Left ventricle myocardium inferior (tissue), 1 donor: ENCODE measurements at places on chromosomes 16 and 17. TPM values are rescaled to one million over a fixed set of nuclear protein-coding genes. Genes with fewer than 3 reads are reported as not detected.

GRCh38 chr17:17781591-17782496 lies 54.9 kb downstream of the SREBF1 start:
- peak; percentile 85 for DNase-seq

The CDH3 gene
- total RNA-seq, result 0.08 TPM

GRCh38 chr17:75346906-75347305 lies 57.7 kb upstream of the SLC25A19 start:
- DNase-seq, result no peak

- no peak for DNase-seq
Observed at GRCh38 chr17:73783945-73784603, 139.8 kb upstream of the SDK2 start.

DNA sequence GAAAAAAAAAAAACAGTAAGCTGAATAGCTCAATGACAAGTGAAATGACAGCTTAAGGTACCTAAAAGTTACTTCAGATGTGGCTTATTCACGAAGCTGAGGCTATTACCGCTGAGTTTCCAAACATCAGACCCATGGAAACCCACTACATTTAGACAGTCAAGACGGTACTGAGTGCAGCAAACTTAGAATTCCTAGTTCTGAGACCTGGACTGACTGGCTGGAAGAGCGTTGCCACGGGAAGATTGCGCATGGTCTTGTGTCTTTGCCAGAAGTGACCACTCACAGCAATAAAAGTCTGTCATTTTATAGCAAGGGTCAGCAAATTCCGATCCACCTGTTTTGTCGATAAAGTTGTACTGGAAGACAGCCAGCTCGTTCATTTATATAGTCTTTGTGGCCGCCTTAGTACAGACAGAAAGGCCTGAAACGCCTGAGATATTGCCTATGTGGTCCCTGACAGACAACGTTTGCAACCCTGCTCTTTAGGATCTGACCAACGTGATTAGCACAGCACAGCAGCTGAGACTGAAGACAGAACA lies 19.2 kb downstream of the LITAFD start:
- DNase-seq, result no peak

The CDRT15L2 gene
- total RNA-seq, result not detected

The PLK1 gene
- total RNA-seq, result 1.2 TPM

- DNase-seq, result no peak
Observed at GRCh38 chr17:21352221-21352980, 23.8 kb upstream of the KCNJ12 start.

DNA sequence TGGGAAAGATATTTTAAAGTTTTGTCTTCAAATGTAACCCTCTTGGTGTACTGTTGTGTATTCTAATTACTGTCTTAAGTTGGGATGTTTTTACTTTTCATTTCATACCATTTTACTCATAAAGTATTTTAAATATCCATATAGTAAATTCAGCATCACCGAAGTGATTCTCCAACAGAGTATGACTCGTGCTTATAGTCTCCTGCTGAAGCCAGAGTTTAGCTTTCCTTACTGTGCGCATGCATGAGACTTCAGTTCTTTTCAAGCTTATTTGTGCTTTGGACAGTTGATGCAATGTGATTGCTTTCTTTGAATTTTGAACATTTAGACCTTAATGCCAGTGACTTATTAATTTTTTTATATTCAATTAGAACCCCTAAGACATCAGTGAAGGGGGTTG lies 7.4 kb upstream of the VPS35L start:
- no peak for DNase-seq

GRCh38 chr17:59366773-59367656 lies 35.6 kb downstream of the YPEL2 start:
- no peak for DNase-seq

DNA sequence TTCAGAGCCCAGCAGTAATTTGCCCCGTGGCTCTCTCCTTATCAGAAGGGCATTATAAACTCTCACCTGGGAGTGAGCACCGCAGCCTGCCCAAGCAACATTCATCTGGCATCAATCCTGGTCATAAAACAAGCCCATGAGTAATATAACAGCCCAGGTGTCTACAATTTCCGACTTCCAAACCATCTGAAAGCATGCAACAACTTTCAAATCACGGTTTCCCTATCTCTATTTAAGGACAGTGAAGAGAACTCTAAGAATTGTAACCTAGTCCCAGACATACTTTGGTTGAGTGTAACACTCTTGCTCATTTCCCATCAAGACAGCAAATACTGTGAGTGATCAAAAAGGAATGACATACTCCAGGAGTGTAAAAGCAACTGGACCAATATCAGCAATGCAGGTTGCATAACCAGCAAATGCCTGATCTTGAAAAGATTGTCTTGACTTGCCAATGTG lies 487.4 kb upstream of the SOX9 start:
- no peak for DNase-seq

DNA sequence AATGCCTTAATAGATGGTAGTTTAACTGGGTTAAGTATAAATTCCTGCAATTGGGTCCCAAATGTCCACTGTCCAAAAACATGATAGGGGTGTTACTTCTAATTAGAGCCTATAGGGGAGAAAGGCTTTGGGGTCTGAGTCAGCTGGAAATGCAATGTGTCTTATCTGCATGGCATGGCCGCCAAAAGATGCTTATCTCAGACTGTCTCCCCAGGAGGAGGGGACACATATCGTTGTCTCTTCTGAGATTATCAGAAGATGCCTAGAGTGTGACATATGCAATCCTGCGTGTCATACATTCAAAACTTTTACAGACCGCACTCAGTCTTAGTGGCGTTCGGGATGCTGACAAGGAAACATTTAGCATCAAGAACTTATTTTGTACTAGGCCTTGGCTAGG lies 442.9 kb downstream of the GRIN2A start:
- DNase-seq, result no peak

GRCh38 chr17:41340934-41341861 lies 9.4 kb downstream of the KRT33A start:
- no peak for DNase-seq

DNA sequence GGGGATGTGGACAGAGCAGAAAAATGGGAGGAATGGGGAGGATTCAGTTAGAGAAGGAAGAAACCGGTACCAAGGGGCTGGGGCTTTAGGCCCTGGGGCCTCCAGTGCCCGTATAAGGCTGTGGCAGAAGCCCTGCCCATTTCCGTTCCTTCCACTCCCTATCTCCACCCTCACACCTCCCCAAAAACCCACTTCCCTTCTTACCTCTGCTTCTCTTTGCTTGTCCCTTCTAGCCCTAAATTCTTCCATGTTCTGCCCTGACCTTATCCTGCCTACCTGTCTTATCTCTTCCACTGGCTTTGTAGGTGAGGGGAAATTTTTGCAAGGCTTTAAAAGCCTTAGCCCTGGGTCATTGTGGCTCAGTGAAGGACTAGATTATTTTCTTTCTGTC lies 4.1 kb downstream of the RNF167 start:
- DNase-seq, result no peak

- no peak for DNase-seq
Observed at GRCh38 chr16:13561291-13562070, 358.5 kb upstream of the ERCC4 start.

DNA sequence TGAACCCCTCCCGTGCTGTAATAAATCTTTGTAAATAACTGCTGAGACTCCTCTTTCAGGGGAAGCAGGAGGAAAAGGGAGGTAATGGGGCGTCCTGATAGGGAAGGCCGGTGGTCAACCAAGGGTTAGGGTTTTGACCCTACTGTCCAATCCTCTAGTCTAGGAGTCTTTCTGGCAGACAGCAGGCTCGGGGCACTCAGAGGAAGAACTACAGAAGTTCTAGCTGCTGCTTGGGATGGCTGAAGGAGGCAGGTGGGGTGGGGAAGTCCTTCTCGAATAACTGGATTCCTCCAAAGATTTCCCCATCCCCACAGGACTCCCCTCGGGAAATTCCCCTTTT lies 387 bp upstream of the STARD3 start:
- no peak for DNase-seq

GRCh38 chr16:53056392-53056881 lies 1.6 kb downstream of the CHD9 start:
- DNase-seq, result no peak

The CD300LF gene
- total RNA-seq, result 0.55 TPM

DNA sequence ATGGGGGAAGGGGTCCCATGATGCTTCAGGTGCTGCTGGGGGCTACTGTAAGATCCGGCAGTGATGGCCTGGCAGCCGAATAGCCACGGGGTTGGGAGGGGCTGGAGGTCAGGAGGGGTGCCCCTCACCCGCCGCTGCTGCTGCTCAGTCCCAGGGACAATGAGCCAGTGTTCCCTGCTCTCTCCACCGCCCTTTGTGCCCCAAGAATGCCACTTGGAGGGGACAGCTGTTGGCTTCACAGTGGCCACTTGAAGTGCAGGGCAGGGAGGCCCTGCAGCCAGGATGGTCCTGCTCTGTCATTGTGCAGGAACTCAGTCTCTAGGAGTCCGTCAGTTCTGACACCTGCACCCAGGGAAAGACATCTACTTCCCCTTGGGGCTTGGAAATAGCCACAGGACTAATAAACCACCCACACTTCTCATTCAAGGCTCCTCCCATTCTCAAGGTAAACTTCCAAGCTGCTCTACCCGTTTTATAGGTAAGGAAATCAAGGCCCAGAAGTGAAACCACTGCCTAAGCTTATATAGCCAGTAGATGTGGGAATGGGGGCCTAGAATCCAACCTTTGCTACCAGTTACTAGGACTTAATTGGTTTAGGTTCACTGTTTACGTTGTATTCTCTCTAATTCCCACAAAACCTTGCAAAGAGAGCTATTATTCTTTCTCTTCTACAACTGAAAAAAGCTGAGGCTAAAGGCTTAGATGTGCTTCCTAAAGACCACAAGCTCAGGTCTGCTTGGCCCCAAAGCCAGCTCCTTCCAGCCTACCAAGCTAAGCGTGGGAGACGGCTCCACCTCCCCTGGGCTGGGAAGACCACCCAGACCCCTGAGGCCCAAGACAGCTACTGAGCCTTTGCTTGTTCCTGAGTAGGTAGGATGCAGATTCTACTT lies 6.2 kb upstream of the CPSF4L start:
- DNase-seq, result no peak

GRCh38 chr17:67138392-67138791 lies 94.0 kb downstream of the CACNG1 start:
- no peak for DNase-seq

The ABCA6 gene
- total RNA-seq, result 18.5 TPM

The KCNJ2 gene
- total RNA-seq, result 44.8 TPM

DNA sequence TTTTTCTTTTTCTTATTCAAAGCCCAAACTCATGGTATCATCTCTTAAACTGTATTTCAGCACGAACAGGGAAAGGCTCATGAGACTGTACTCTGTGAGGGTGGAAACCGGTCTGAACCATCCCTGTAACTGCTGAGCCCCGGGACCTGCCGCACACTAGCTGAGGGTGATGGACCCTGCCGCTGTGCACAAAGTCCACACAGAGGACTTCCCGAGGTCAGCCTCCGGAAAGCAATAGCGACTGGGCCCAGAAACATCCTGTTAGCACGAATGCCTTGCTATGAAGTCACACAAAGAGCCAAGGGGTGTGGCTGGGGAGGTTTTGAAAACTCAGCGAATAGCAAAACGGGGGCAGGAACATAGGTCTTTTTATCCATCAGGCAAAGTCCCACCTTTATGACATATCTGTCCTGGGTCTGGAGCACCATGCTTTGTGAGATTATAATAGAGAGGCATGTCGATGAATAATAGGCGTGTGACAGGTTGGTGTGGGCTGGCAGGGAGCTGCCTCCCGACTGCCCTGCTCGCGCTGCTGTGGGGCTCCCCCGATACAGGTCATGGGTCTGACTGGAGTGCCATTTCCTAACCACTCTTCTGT lies 33.4 kb downstream of the CDK5R1 start:
- no peak for DNase-seq

The SPAG7 gene
- 158 TPM for total RNA-seq

The PPL gene
- total RNA-seq, result 7.6 TPM

The HOXB6 gene
- total RNA-seq, result 0.66 TPM

The CIBAR2 gene
- not detected for total RNA-seq

The DNAI2 gene
- not detected for total RNA-seq

The TUFM gene
- total RNA-seq, result 236 TPM

DNA sequence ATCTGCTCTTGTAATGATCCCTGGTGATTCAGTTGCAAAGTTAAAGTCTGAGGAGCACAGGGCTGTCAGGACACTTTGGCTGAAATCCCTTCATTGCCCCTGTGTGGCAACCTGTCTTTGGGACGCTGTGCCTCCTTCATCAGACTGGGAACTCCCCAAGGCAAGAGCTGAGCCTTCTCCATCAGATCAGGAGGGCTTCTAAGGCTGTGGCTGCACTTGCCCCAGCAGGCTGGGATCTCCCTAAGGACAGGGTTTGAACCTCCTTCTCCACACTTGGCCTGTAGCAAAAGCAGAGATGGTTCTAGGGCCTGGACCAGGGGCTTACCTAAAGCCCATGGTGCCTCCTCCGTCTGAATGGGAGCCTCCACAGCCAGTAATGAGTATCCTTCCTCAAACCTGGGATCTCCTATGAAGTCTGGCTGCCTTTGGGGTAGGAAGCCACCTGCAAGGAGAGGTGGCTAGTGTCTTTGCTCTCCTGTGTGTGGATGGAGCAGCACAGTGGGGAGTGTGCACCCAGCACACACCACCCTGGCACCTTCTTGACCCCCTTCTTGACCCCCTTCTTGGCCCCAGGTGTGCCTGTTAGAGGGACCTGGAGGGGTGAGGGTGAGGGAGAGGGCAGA lies 79.0 kb upstream of the NKD1 start:
- DNase-seq, result no peak

The PIK3R5 gene
- 2.7 TPM for total RNA-seq

- DNase-seq, result no peak
Observed at GRCh38 chr17:61247439-61247838, 152.2 kb upstream of the TBX2 start.

The WBP2 gene
- 144 TPM for total RNA-seq

- DNase-seq, result no peak
Observed at GRCh38 chr17:82344175-82344907, 10.8 kb upstream of the SECTM1 start.

- DNase-seq, result no peak
Observed at GRCh38 chr16:11165894-11166665, 89.9 kb downstream of the SOCS1 start.

The SLC16A13 gene
- 1.4 TPM for total RNA-seq

GRCh38 chr17:37294888-37295287 lies 80.9 kb upstream of the C17orf78 start:
- DNase-seq, result no peak

DNA sequence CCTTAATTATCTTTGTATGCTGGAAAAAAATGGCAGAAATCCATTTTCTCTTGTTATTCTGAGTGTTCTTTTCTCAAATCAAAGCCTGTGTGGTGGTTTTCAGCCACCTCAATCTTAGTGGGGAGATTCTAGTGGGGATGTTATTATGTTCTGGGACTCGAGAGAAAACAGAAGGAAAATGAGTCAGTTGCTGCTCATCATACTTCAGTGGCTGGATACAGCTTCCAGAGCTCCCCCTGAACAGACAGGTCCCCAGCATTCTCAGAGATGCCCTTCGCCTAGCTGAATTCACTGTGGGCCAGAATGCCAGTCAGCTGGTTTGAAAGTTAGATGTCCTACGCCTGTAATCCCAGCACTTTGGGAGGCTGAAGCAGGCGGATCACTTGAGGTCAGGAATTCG lies 8.5 kb downstream of the ST6GALNAC1 start:
- DNase-seq, result no peak

The CACNG1 gene
- total RNA-seq, result not detected

- no peak for DNase-seq
Observed at GRCh38 chr16:85221771-85222154, 109.5 kb upstream of the CIBAR2 start.

GRCh38 chr17:14428648-14429029 lies 127.8 kb downstream of the HS3ST3B1 start:
- no peak for DNase-seq

GRCh38 chr16:19095654-19096053 lies 18.1 kb upstream of the ITPRIPL2 start:
- no peak for DNase-seq
